Subcutaneous preadipocyte (primary cell): ENCODE measurements at places on chromosomes 3 and 15. TPM values are rescaled to one million over a fixed set of nuclear protein-coding genes. Genes with fewer than 3 reads are reported as not detected.

DLG1 gene
- total RNA-seq, result 29.4 and 41.6 TPM in 2 replicates

LDHAL6B gene
- not detected in 2 replicates for total RNA-seq

KIF15 gene
- 10.7 and 17.4 TPM in 2 replicates for total RNA-seq

CLK3 gene
- 35.3 and 40.5 TPM in 2 replicates for total RNA-seq

MITF gene
- total RNA-seq, result 3.9 and 6.2 TPM in 2 replicates
